AG08396 (cell line): ENCODE measurements at places on chromosomes 1 and 21.

DNA sequence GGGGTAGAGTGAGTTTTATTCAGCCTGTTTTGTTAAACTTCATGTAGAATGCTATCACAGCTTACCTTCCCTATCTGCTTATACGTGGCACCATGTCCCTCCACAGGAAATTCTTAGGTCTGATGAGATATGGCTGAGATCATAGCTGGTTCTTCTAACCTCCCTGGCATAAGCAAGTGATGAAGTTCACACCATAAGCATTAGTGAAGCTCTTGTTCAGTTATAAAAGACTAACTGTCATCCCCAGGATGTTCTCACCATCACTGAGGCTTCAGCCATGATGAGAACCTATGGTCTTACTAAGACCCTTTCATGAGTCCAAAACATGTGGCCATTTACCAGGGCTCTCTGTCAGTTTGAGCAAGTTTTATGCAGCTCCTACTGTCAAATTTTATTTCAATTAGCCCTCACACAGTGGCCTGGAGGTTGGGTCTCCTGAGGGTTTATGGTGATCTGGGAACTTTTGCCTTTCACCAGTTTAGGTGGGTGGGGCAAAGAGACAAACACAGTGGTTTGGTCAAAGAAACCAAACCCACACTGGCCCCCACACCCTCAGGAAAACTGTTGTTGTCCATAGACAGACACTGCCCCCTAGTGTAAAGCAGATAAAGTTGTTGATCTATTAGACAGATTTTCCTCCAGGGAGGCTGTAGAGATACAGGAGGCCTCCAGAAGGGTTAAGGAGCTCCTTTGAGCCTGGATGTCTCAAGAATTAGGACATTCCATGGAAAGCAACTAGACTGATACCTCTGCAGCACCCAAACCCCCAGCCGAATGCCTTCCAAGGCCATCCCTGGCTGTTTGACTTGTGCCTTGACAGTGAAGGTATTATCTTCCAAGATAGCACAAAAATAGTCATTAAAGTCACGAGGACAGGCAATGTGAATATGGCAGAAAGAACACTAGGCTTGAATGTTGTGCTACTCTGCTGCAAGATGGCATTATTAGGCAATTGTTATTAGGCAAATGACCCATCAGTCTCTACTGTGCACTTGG, 5.0 kb downstream of the SLC22A15 start:
- DNase-seq, result peak; percentile 75

- no peak for DNase-seq
Observed at GRCh38 chr1:20996554-20996953, 180.1 kb downstream of the EIF4G3 start.

DNA sequence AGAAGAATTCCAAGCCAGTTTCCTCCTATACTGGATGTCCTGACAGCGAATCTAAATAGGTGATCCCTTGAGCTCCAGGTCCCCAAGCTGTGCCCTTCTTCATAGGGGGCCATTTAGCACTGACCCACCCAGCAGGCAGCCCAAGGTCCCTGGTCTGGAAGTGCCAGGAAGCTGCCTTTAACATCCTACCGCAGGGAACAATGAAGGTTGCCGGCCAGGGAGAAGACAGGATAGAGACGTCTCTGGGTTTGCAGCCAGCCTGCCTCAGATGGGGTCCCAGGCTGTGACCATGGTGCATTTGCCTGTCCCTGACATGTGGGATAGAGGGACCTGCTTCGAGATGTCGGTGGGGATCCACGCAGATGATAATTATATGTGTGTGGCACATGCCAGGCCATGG, 2.7 kb upstream of the RIPK4 start:
- DNase-seq, result no peak

DNA sequence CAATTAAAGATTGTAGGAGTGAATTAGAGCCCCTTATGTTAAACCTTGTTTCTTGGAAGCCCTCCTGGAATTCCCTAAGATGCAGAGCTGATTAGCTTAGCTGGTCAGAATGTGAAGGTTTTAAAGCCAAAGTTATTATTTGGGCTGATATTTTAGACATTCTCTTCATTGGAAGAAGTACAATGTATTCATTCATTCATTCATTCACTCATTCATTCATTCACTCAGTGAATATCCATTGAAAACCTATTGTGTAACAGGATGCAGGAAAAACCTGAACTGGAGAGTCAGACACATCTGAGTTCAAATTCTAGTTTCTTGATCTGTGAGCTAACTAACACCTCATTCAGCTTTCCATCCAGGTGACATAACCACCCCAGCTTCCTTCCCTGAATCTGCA, 29.7 kb downstream of the DDR2 start:
- no peak for DNase-seq

GRCh38 chr1:153919876-153920852, 2.6 kb downstream of the GATAD2B start:
- peak; percentile 25 for DNase-seq

- no peak for DNase-seq
Observed at GRCh38 chr1:36101546-36101945, 12.9 kb downstream of the ADPRS start.

DNA sequence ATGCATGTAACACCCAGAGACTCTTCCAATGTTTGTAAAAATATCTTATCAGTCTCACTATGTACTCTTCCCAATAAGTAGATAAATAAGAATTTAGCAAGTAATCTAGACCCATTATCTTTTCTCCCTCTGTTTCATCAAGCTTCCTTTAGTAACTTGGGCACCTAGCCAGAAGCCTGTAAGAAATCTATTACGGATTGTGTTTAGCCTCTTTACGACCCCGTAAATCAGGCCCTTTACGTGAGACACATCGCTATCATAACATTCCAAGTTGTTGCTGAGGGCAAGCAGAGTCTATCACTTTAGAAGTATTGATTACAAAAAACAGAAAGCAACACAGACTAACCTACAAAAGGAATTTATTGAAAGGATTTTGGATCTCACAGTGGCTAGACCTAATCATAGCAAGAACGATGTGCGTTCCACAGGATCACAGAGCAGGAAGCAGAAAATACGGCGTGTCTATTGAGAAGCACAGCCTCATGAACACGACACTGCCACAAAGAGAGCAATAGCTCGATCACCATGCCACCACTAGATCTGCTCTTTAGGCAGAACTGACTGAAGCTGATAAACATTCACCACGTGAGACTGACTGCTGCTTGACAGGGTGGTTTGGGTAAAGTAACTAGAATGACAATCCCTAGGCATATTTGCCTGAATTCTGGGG, 922.1 kb downstream of the AMY1C start:
- DNase-seq, result no peak

DNA sequence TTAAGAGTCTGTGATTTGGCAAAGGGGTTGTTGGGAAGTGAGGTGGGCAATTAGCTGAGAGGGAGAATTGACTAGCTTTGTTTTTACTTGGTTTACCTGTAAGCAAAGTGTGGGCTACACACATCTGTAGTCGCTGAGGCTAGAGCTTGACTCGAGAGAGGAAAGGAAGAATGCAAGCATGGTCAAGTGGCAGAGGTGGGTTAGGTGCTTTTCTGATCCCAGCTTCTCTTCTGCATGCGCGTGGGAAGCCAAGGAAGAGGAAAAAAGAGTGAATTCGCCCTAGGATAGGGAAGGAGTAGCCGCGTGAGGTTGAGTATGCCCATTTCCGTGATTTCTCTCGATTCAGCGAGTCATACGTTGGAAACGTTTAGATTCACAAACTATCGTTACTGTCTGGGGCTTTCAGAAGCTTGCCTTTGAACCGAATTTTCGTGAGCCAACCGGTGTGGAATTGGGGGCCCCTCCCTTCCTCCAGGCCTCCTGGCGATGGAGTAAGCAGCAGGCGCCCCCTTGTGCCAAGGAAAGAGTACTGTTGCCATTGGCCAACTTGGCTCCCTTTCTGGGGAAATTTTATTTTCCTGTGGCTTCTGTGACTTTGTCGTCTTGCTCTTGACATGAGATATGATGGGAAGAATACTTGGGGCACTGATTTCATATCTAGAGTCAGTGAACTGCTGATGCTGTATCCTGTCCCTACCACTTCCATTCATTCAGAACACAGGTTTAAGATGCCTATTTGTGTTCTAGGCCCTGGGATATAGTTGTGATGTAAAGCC, 1.3 kb downstream of the PIGV start:
- DNase-seq, result peak; percentile 87

- no peak for DNase-seq
Observed at GRCh38 chr1:108561689-108562326, 1.9 kb downstream of the EEIG2 start.

DNA sequence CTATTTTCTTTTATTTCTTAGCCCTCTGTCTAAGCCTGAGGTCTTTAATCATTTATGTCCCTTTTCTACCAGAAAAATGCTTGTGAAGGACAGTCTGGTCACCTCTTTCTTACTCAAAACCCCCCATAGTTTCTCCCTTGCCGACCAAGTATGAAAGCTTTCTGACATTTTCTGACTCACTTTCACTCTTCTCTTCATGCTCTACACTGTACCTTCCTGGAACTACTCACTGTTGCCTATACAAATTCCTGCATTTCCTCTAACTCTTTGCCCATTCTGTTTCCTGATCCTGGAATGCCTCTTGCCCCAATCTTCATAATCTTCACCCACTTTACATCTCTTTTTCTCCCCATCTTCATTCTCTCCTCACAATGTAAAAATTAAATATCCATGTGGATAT, 380.0 kb downstream of the HHIPL2 start:
- DNase-seq, result no peak

DNA sequence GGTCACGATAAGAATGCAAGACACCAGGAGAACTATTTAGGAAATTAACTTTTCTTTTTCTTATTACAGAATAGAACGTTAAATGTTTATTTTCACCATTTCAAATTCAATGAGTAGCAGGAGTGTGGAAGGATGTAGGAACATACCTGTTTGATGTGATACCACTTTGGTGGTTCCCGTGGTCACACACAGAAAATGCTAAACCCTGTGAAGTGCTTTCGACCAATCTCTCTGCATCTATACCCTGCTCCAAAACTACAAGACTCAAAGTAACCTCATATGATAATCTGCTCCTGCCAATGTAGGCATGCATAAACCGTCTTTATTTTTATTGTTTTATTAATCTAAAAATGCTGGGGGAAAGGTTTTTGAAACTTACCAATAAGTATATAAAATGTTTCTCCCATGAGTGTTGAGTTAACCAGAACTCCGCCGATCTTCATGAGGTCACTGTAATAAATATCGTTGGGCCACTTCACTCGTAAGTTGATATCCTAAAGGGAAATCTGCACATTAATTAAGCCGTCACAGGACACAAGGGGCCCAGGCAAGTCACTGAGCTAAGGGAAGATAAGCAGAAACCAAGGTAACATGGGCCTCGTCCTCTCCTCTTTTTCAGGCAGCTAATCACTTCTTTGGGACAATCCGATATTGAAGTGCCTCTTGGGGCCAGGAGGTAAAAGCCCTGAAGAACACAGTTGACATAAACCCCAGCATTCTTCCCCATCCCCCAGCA, 60.6 kb downstream of the SIM2 start:
- no peak for DNase-seq

GRCh38 chr1:246107516-246108277, 399.4 kb downstream of the SMYD3 start:
- no peak for DNase-seq

- peak; percentile 50 for DNase-seq
Observed at GRCh38 chr21:36504067-36505058, 24.4 kb upstream of the CLDN14 start.

- no peak for DNase-seq
Observed at GRCh38 chr1:209249280-209249670, 334.2 kb upstream of the CAMK1G start.

DNA sequence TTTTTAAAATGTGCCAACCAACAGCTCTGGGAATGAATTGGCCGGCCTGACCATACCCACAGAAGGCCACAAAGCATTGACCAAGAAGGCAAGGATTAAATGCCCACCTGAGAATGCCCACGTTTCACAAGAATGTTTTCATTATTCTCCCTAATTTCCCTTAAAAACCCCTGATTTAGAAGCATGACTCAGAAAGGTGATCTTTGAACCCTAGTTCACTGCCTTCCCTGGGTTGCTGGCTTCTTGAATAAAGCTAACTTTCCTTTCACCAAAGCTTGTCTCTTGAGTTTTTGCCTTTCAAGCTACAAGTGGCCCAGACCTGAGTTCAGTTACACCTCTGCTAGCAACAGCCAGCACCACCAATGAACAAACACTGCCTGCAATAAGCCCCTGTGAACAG, 14.4 kb upstream of the MRPL55 start:
- no peak for DNase-seq

GRCh38 chr1:156608981-156609380, 7.7 kb upstream of the GPATCH4 start:
- no peak for DNase-seq

DNA sequence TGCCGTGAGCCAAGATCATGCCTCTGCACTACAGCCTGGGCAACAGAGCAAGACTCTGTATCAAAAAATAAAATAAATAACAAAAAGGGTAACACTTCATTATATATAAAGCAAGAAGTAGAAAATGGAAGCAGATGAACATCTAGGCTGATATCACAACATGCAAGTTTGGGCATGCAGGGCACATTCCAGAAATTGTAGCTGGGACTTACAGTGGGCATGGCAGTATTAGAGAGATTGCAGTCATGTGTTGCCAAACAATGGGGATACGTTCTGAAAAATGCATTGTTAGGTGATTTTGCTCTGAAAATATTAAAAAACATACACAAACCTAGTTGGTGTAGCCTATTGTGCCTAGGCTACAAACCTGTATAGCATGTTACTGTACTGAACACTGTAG, 441.0 kb upstream of the PRMT6 start:
- DNase-seq, result no peak

- DNase-seq, result no peak
Observed at GRCh38 chr1:219051547-219051946, 122.1 kb upstream of the LYPLAL1 start.

DNA sequence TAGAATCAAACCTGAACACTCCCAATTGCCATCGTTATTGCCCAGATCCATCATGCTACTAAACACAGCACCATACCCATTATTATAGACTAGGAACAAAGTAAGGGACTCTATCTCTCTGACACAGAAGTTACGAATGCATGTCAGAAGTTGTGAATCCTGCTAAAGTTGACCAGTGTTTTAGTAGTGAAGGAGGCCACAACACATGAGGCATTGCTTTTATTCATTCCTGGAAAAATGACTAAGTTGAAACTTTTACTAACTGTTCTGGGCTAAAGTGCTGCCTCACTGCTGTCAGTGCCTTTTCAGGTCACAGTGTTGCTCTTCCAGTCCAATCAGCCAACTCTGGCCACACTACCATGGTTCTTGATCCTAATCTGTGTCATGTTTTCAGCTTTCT, 911.1 kb downstream of the TTLL7 start:
- DNase-seq, result no peak

DNA sequence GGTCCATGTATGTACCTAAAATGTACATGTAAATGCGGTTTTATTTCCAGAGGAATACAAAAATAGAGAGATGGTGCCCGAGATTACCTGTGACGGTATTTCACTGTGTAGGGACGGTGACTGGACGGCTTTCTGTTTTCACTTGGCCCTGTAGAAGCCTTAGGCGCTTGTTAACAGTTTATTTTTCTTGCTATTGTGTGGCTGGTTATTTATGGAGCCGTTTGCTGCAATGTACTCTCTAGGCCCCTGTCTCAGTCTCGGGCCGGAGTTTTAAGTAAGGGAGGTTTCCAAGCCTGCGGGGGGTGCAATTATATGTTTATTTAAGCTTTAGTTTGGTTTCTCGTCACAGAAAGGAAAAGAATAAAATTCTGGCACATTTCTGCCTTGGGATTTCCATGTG, 413 bp downstream of the EFCAB7 start:
- DNase-seq, result peak; percentile 8
